ENCODE measurements at places on chromosomes 7 and 10.

- DNase-seq: no peak
Measured at GRCh38 chr10:126528315-126528835, 140.1 kb upstream of the ADAM12 start.

- no peak for DNase-seq
Measured at GRCh38 chr10:110360857-110361474, 56.2 kb upstream of the SMNDC1 start.

GRCh38 chr7:49397750-49398149 is 375.7 kb upstream of the VWC2 start:
- DNase-seq: no peak

DNA sequence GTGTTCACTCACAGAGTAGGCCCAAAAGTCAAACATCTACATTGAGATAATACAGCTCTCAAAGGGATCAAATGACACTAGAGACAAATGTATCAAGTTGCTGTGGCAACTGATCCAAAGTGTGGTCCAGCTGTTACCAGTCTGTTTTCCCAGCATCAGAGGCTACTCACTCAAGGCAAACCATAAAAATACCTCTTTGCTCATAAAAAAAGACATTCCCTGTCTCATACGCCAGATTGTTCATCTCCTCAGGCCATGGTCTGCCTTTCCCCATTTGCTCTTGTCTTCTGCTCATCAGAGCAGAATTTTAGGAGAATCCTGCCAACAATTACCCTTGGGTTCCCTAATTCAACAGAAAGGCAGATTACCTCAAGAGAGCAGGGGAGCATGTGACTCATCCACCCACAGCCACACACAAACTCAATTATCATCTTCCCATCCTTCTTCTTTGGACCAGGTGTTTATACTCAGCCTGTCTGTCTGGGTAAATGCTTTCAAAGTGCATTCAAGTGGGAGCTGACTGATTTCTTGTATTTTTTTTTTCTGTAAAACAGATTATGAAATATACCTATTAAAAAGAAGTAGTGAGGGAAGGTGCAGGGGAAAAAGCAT is 226.5 kb upstream of the HPS1 start:
- peak; percentile 34 for DNase-seq

GRCh38 chr7:44823255-44823781 is 24.6 kb downstream of the H2AZ2 start:
- no peak for DNase-seq

DNA sequence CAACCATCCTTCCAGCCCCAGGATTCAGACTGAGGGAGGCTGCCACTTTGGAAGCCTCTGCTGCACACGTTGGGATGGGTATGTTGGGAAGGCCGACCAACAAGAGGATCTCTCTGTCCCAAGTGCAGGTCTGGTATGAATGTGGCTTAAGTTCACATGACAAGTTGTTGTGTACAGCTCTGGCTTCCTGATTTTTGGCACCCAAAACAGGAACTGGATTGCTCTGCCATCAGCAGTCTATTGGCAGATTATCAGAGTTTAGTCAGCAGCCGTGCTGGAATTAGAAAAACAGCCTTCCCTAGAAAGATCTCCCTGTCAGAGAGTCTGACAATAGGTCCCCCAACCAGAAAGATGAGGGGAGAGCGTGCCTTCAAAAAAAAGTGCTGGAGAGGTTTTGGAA is 66.9 kb downstream of the GOLGA7B start:
- DNase-seq: no peak

- peak; percentile 47 for DNase-seq
Measured at GRCh38 chr7:4240042-4240441, 442.1 kb upstream of the FOXK1 start.

DNA sequence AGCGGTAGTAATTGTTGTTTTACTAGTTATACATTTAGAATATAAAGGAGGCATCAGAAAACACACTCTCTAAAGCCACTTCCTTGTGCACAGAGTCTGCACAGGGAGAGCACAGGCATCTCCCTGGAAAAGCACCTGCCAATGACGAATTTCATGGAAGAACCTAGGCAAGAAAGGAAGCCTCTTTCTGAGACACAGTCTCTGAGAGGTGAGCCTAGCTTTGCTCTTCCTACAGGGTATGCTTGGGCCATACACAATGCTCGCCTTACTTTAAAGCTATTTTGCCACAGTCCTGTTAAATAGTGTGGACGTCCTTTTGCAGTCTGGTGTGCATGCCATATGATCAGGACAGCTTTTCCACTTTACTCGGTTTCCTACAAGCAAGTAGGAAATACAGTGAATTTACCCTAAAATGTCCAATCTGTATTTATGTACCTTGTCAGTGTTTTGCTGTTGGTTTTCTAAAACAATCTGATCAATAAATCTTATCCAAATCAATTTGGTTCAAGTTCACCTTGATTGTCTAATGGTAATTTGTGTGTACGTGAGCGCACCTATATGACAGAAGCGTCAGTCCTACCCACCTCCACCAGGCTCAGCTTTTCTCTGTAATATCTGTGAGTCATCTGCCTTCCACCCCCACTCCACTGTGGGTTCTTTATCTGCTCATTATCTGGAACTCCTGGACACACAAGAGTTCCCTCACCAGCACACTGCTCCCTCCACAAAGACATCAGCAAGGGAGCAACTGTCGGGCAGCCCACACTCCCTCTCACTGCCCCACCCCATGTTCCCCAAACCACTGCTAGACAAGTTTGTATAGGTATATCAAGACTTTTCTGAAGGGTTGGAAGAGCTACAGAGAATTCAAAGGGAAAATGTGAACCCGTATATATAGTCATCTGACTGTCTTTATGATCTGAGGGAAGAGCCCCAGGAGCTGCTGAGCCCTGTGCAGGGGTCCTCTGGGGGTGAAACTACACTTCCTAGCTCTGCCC is 65.2 kb downstream of the KLHDC10 start:
- DNase-seq: no peak

DNA sequence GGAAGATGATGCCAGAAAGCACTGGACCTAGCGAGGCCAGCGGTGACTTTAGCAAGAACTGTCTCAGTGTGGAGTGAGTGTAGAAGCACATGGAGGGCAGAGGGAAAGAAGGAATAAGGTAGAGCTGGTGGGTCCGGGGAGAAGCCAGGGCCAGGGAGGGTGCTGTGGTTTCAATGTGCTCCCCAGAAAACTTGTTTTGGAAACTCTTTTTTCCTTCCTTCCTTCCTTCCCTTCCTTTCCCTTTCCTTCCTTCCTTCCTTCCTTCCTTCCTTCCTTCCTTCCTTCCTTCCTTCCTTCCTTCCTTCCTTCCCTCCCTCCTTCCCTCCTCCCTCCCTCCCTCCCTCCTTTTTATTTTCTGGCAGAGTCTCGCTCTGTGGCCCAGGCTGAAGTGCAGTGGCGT is 5.5 kb upstream of the RARRES2 start:
- DNase-seq: no peak

DNA sequence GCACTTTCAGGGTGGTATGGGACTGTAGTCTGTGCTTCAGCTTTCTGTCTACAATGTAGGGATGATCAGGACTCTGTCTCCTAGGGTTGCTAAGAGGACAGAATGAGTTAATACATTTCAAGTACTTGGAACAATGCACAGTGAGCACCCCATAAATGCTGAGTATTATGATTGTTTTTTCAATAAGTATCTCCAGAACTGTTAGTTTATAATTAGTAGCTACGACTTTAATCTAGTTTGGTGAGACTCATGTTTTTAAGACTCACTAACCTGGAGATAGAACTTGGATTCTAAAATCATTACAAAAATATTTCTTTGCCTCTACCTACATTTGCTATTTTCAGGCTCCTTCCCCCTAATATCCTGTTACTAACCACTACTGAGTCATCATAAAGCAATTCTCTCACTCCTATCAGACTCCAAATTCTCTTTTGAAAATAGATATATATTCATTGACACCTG is 95.3 kb downstream of the CPED1 start:
- no peak for DNase-seq

GRCh38 chr7:22001345-22002004 is 55.8 kb upstream of the CDCA7L start:
- DNase-seq: peak; percentile 53

GRCh38 chr7:95335093-95335492 is 10.8 kb upstream of the PON1 start:
- no peak for DNase-seq

GRCh38 chr10:128470321-128470965 is 344.2 kb upstream of the MKI67 start:
- DNase-seq: no peak

DNA sequence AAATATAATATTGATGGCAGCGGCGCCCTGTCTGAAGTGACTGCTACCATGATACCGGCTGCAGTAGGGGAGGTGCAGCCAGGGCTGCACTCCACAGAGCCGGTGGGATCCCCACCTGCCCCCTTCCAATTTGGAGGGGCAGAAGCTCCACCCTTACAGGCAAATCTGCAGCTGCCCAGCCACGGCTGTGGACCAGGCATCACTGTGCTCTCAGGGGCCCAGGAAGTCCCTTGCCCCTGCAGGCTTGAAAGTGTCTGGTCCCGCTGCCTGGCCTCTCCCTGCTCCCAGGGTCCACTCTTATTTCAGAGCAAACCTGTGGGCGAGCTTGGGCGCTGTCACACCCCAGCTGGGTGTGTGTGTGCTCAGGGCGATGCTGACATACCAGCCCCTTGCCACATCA is 172.7 kb upstream of the SMIM30 start:
- no peak for DNase-seq

- DNase-seq: no peak
Measured at GRCh38 chr7:69534461-69535041, 63.7 kb upstream of the AUTS2 start.

DNA sequence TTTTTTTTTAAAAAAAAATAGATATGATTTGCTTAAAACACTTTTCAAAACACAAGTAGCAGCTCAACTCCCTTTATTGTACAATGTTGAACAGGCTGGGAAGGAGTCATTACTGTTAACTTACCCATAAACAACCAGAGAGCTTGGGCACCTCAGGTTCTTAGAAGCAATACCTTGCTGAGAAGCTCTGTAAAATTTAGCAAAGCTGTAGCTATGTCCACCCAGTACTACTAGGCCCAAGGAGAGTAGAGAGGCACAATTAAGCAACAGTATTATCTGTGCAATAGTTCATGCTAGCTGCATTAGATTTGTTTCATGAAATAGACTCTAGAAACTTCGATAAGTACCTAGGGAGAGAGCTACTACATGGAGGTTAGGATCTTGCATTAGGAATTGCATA is 32.0 kb downstream of the SEMA3A start:
- no peak for DNase-seq

DNA sequence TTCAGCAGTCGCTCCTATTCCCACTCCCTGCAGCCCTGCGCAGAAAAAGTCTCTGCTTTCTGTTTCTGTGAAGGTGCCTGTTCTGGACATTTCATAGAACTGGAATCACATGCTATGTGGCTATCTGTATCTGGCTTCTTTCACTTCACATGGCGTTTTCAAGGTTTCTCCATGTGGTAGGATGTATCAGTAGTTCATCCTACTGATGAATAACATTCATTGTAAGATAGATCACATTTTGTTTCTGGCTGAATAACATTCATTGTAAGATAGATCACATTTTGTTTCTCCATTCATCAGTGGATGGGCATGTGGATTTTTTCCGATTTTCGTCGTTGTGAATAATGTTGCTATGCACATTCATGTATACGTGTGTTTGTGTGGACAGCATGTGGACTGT is 44.5 kb downstream of the HSPA12A start:
- no peak for DNase-seq

DNA sequence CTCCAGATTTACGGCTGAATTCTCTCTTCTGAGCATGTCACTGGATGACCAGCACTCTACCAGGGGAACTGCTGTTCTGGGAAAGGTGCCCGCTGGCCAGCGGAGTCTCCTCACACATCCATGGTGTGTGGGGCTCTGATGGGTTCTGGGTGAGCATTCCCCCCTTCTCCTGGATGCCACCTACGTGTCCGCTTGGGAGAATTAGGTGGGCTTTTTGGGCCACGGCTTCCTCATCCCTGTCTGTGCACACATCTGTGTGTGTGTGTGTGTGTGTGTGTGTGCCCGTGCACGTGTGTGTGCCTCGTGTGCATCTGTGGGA is 163.0 kb downstream of the DNAJB6 start:
- DNase-seq: no peak

DNA sequence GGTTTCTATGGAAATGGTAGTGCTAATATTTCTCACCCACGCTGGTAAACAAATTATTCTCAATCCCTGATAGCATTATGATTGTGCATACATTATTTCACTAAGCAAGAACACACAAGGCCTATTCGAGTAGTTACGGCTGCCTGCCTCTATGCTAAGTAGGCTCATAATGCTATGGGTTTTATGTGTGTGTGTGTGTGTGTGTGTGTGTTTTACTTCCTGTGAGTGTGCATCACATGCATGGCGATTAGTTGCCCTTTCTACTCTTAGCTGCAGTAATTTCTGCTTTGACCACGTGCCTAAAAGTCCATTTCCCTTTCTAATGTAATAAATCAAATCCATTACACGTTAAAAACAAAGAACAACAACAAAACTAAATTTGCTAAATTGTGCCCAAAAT is 117.0 kb downstream of the CHCHD3 start:
- DNase-seq: no peak

GRCh38 chr7:134514663-134515062 is 12.7 kb upstream of the AKR1B10 start:
- peak; percentile 70 for DNase-seq

GRCh38 chr10:30231709-30232108 is 117.4 kb downstream of the MTPAP start:
- DNase-seq: no peak

GRCh38 chr7:136139417-136139816 is 162.3 kb upstream of the MTPN start:
- peak; percentile 84 for DNase-seq

GRCh38 chr10:51508156-51508555 is 191.2 kb downstream of the CSTF2T start:
- DNase-seq: no peak

DNA sequence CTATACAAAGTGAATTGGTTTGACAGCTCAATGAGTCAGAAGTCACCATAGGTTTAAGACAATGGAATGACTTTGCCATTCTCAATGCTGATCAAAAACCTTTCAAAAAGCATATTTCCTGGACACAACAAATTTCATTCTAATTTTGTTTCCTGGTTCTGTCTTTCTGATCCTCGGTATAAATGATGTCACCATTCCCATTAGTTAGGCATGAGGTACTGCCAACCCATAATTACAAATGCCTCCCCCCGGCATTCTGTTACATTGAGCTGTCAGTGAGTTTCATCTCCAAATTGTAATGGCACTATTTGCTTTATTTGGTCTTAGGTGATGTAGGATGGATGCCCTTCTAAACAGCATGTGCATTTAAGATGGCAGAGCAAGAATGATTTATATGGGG is 81.7 kb upstream of the NFE2L3 start:
- DNase-seq: no peak

DNA sequence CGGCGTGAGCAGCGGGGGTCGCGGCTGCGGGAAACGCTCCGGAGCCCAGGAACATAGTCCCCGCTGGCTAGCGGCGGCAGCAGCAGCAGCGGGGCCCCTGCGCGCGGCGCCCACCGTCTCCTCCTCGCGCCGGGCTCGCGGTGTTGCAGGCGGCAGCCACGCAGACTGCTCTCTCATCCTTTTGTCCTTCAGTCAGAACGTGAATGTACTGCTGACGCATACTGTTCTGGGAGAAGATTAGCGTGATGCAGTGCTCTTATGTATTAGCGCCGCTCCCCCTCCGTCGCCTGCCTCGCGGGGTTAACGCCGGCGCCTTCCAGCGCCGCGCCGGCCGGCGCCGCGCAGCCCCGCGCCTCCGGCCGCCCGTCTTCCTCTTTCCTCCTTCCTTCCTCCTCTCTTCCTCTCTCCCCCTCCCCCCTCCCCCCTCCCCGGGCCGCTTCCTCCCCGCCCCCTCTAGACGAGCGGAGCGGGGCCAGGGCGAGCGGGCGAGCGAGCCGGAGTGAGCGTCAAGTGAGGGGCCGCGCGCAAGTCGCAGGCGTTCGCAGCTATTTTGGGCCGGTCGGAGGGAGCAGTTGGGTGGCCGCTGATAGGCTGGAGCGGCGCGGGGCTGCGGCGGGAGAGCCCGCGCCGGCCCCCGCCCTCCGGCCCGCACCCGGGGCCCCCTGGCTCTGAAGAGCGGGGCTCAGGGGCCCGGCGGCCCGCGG is 816 bp upstream of the LRRC4 start:
- DNase-seq: peak; percentile 73
